ENCODE measurements at places on chromosomes 12 and 14.

DNA sequence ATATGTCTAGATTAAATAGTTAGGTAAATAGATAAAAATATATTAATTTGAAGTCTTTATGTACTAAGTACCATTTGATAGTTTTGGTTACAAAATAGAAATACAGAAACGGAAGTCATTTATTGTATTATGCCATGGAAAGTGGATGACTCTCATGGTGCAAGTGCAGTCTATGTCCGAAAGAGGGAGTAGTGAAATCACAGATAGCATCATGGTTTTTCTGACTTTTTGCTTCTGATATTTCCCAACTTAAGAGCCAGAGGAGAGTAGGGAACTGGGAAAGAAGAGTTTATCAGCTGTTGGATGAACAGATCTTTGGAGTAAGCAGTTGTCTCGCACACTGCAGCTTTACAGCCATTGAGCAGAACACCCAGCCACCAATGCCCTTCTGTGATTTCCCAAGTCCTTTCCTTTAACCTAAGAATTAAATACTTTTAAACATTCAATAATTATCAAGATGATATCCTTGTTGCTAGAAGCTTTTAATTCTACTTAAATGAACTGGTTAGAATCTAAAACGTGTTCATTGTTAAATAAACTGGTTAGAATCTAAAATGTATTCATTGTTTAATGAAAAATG, 18.4 kb upstream of the SRGAP1 start:
- no peak for DNase-seq

GRCh38 chr12:19298836-19299605, 140.3 kb upstream of the AEBP2 start:
- DNase-seq, result no peak

- no peak for DNase-seq
Observed at GRCh38 chr12:66636771-66637170, 42.1 kb downstream of the GRIP1 start.

DNA sequence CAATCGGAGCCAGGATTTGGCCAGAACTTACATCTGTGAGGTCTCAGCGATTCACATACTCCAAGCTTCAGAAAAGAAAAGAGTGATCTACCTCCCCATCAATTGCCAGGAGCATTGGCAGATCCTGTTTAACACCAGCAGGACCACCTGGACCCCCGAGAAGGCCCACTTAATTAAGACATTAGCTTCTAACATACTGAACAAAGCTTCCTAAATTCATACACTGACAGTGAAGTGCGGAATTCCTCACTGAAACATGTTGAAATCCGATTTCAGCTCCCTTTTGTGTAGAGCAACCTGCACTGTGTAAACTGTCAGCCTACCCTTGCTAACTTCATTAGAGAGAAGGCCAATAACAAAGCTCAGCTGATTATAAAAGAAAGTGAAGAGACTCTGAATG, 274.0 kb downstream of the NOVA1 start:
- DNase-seq, result no peak

- no peak for DNase-seq
Observed at GRCh38 chr14:76376409-76376877, 506 bp downstream of the ESRRB start.

- DNase-seq, result no peak
Observed at GRCh38 chr14:22300646-22301045, 288.4 kb downstream of the DAD1 start.

- no peak for DNase-seq
Observed at GRCh38 chr12:65510584-65511050, 232.1 kb downstream of the MSRB3 start.

GRCh38 chr14:62436261-62436660, 609.0 kb downstream of the KCNH5 start:
- no peak for DNase-seq

DNA sequence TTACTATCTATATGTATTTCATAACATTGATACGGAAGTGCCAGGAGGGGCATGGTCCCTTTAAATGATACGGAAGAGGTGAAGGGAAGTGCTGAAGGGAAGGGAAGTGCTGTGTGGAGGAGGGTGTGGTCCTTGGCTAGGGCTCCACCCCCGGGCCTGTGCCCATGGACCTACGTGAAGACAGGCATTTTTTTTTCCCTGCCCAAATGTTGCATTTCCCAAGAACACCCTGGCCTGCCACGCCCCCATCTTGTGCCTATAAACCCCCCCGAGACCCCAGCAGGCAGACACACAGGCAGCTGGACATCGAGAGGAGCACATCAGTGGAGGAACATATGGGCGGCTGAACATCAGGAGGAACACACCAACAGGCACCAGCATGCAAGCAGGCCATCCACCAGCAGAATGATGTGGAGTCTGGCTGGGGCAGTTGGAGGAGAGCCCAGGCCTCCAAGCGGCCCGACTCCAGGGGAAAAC, 134.1 kb downstream of the SLC41A2 start:
- no peak for DNase-seq

DNA sequence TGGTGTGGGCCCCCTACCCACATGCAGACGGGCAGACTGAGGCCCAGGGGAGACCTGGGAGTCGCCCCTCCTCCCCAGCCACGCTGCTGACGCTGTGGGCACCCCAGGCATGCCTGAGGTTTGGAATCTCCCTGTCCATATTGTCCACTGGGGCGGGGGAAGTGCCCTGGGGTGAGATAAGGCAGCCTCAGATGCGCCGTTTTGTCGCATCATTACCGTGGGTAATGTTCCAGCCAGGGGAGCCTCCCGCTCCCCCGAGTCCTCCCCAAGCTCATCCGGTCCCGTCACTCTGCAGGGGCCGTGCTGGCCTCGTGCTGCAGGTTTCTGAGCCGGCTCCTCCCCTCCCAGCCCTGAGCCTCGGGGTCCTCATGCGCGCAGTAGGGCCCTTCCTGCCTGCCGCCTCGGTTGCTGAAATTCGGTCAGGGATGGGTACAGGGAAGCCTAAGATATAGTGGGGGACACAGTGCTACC, 11.4 kb downstream of the INF2 start:
- DNase-seq, result no peak

- DNase-seq, result no peak
Observed at GRCh38 chr14:101184104-101184455, 280.6 kb upstream of the RTL1 start.

- no peak for DNase-seq
Observed at GRCh38 chr14:50835280-50835679, 4.3 kb upstream of the NIN start.

- no peak for DNase-seq
Observed at GRCh38 chr14:69982220-69982839, 103.1 kb downstream of the SMOC1 start.

DNA sequence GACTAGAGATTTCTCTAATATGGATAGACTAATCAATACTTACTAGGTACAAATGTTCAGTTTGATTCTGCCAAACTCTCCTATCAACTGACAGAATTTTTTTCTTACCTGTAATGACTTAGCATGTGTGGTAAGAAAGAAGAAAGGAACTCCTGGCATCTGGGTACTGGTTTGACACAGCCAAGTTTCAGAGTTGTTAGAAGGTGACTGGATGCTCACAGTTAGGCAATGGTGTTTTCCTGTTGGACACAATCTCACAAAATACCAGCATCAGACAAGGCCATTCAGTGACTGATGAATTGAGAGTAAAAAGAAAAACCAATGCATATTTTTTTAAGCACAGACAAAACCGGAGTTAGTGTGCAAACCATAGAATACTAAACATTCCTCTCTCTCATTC, 4.2 kb downstream of the MUCL1 start:
- no peak for DNase-seq

DNA sequence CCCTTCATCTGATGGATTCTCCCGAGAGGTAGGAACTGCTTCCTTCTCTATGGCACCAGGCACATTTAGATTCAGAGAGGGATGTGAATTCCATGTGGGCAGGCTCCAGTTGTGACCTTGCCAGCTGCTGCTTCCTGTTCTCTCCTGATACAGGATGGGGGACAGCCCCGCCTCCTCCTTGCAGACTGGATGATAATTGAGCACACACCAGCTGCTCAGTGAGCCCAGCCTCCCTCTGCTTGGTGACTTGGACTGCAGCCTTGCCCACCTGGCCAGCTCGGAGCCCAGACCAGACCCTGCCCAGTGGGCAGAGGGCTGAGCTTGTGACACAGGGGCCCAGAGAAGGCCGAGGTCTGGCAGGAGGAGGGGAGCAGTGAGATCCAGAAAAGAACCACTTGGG, 90.2 kb downstream of the CALM1 start:
- no peak for DNase-seq

DNA sequence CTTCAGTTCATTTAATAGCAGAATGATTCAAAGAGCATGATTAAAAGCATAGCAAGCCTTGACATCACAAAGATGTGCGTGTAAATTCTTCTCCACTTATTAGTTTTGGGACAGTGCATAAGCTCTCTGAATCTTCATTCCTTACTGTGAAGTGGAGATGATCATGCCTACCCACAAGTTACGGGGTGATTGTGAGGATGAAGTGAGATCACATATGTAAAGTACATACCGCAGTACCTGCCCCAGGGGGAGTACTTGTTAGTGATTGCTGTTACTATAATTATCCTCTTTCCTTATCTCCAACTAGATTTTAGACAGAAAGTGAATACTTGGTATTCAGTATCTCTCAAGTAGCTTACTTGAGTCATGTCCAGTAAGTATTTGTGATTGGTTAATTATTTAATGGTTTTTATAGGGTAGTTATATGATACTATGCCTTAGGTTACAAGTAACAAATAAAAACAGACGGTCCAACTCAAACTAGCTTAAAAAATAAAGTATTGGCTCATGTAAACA, 6.0 kb downstream of the RAD9B start:
- no peak for DNase-seq

GRCh38 chr12:57836442-57837375, 9.8 kb downstream of the CTDSP2 start:
- DNase-seq, result no peak

GRCh38 chr14:93011141-93011529, 88.2 kb downstream of the CHGA start:
- DNase-seq, result no peak

GRCh38 chr14:69675245-69675583, 63.8 kb downstream of the SUSD6 start:
- no peak for DNase-seq

GRCh38 chr14:31206536-31207286, 882 bp downstream of the HECTD1 start:
- no peak for DNase-seq

- DNase-seq, result no peak
Observed at GRCh38 chr14:103045371-103045869, 11.9 kb downstream of the CDC42BPB start.

DNA sequence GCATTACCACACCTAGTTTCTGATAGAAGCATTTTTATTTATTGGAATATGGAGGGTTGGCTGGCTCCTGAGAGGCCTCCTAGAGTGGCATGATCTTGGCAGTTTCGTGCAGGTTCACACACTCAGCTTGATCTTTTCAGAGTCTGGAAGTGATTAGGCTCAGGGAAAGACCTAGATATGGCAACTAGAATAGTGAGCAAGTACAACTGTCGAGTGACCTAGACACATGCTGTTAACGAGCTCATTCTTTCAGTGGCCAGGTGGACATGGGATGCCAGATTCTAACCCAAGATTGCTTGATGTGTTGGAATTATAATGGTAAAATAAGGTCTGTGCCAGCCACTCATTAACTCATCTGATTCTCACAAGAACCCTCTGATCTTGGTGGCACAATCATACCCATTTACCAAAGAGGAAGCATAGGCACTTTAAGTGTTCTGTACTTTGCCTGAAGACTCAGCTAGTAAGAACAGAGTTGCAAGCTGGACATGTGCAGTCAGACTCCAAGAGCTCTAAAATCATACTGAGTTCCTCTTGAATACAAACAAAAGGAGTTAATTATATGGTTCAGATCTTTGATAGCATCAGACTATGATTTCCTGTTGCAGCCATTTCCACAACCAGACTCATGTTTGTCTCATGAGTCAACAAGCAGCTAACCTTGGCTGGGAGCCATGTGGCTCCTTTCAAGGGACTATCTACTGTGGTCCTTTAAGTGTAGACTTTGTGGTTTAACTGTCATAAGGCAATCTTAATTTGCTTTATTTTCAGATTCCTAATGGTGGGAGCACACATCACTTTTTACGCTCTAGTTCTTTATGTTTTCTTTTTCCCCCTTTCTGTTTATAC, 144.2 kb downstream of the PLEKHA5 start:
- no peak for DNase-seq

DNA sequence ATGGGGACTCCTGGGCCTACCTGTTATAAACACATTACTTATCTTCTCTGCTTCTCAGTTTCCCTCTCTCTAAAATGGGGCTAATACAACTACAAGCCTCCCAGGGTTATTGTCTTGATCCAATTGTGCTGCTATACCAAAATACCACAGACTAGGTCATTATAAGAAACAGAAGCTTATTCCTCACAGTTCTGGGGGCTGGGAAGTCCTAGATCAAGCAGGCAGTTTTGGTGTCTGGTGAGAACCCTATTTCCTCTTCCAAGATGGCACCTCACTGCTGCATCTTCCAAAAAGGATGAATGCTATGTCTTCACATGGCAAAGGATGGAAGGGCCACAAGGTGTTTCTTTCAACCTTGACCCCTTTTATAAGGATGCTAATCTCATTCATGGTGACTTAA, 732.9 kb upstream of the TBX3 start:
- DNase-seq, result no peak

DNA sequence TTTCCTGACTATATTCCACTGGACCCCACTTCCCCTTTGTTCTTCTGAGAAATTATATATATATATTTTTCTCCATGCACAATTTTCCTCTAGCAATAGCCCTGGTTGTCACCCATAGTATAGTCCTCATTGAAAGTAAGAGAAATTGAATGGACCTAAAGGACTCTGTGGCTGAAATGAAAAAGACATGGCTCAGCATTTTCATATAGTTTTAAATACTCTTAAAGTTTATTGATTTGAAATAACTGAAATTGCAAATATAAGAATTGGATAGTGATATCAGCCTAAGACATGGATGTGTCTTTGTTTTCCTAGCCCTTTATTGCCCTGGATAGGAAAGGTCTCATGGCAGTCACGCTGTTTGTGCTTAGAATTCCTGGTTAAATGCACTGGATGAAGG, 113.8 kb downstream of the ANO6 start:
- no peak for DNase-seq

DNA sequence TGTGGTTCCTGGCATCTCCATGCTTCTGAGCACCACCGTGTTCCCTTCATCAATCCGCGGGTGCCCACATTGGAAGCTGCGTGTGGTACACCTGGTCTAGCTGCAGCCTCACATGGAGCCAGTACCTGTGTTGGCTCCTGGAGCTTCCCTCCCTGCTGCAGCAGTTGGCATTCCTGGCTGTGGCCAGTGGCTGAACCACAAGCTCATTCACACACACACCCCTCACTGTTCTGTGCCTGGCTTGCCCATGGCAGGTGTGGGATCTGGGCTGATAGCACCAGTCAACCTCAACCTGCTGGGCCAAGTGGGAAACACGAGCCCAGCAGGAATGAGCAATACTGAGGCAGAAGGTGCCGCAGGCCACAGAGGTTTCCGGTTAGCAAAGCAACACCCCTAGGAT, 256.2 kb upstream of the LRFN5 start:
- DNase-seq, result no peak

DNA sequence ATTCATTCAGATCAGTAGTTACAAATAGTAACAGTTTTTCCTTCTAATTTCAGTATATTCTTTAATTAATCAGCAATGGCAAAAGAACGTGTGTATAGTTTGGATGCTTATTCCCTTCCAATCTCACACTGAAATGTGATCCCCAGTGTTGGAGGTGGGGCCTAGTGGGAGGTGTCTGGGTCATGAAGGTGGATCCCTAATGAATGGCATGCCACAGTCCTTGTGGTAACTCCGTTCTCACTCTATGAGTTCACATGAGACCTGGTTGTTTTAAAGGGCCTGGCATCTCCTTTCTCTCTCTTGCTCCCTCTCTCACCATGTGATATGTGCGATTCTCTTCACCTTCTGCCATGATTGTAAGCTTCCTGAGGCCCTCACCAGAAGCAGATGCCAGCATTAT, 18.9 kb upstream of the SYNDIG1L start:
- no peak for DNase-seq

Data from esophagus squamous epithelium (tissue), 5 donors.